ENCODE measurements at places on chromosomes 16 and 17.

GRCh38 chr17:64765191-64765889 is 103.2 kb upstream of the SMURF2 start:
- DNase-seq = no peak

GRCh38 chr16:85959686-85960085 is 60.7 kb downstream of the IRF8 start:
- no peak for DNase-seq

DNA sequence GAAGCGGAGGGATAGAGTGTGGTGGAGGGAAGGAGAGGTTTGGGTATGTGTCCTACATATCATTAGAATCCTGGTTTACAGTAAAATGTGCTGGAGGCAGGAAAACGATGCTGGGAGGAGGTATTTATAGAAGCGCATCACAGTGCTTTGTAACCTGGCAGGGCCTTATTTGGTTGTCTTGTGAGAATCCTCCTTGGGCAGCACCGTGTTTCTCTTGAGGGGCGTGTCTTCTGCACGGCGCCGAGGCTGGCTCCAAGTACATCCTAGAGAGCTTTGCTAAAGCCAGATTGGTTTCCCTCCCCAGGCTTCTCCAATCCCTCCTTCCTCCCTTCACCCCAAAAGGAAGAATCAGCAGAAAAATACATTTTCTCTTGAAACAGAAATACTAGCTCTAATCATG is 24.4 kb downstream of the CACNG5 start:
- no peak for DNase-seq

DNA sequence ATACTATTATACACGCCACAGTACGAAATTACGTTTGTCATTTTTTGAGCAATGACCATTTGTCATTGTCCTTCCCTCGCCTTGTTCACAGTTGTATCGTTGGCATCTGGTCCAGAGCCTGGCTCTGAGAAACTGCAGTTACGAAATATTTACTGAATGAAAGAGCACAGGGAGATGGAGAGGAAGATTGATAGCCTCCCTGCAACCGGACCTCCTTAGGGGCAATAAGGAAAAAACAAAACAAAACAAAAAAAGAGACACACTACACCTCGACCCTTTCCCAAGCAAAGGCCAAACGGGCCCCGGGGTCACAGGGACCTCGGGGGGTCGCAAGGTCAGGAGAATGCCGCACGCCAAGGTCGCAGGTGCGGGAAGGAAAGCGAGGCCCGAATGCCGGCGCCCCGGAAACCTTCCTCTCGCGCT is 857 bp downstream of the GOT2 start:
- no peak for DNase-seq

GRCh38 chr17:5895276-5895675 is 174.9 kb upstream of the WSCD1 start:
- DNase-seq = no peak

- no peak for DNase-seq
These were observed 46.8 kb downstream of the MRPS23 start for GRCh38 chr17:57803021-57803420.

- no peak for DNase-seq
These were observed 6.5 kb downstream of the CALB2 start for GRCh38 chr16:71365021-71365420.

- no peak for DNase-seq
These were observed 94.0 kb downstream of the MRTFB start for GRCh38 chr16:14164916-14165662.

GRCh38 chr17:62966426-62967204 is 580 bp downstream of the TANC2 start:
- no peak for DNase-seq

DNA sequence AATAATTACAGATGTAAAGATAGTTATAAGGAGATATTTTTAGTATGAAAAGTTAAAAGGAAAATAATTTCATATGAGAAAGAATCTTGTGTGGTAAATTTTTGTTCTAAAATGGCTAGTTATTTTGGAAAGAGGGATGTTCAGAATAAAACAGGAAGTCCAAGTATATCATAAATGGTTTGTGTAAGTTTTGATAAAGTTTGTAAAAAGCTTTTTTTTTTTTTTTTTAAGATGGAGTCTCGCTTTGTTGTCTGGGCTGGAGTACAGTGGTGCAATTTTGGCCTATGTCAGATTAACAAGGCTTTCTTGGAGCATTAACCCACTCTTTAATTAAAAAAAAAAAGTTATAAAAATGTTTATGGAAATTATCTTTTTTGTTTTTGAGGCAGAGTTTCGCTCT is 8.2 kb upstream of the CDK10 start:
- DNase-seq = no peak

DNA sequence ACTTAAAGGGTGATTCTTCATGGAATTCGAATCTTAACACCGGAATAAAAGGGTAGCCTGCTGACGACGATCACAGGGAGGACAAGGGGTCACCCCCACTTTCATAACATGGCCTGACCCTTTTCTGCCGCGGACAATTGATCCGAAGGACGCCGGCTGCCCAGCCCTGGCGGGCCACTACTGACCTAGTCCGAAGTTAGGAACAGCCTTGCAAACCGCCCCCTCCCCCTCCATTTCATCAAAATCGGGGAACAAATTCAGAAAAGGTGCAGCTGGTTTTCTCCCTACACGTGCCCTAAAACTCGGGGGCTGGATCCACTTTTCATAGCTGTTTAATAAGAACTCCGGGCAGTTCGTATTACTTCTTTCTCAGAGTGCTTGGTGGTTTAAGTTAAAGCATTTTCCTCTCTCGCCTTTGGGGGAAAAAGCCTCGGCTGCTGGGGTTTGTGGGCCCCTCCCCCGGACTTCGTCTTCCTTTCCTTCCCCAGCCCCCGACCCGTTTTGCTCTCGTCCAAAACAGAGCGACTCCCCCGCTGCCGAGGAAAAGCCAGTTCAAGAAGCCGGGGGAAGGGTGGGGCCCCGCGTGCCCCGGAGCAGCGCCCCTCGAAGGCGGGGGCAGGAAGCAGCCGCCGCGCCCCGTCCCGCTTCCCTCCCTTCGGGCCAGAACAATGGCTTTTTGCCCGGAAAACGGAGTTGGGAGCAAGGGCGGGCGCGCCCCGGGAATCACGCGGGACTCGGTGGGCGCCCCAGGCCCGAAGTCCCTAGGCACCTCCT is 641 bp upstream of the CBX2 start:
- peak; percentile 68 for DNase-seq

- DNase-seq = no peak
These were observed 299.3 kb downstream of the SOX9 start for GRCh38 chr17:72419866-72420774.

GRCh38 chr16:75288596-75289120 is 37.2 kb upstream of the BCAR1 start:
- DNase-seq = no peak

- DNase-seq = no peak
These were observed 108.8 kb upstream of the RPL38 start for GRCh38 chr17:74094651-74095050.

All from skin of body (tissue), 3 donors.